Daoy (cell line): ENCODE measurements at places on chromosomes 12 and 14.
A peak's percentile ranks its signal among the peaks of the same experiment; 100 is the strongest.

- DNase-seq = no peak
Observed at GRCh38 chr12:46404225-46404631, 31.7 kb upstream of the SLC38A2 start.

DNA sequence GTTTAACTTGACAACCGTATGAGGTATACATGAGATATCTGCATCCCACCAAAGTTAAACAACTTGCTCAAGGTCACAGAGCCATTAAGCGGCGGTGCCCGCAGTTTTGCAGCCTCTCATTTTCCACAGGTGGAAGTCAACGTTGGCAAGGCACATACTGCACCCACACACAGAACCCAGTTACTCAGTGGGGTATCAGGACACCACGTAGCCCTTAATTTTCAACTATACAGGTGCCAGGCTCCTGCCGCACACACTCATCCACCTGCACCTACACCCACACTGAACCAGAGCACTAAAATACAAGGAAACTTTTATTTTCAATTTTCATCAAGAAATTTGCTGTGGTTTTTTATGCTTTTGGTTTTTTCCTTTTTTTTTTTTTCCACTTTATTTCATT lies 1.7 kb upstream of the NOP2 start:
- no peak for DNase-seq

DNA sequence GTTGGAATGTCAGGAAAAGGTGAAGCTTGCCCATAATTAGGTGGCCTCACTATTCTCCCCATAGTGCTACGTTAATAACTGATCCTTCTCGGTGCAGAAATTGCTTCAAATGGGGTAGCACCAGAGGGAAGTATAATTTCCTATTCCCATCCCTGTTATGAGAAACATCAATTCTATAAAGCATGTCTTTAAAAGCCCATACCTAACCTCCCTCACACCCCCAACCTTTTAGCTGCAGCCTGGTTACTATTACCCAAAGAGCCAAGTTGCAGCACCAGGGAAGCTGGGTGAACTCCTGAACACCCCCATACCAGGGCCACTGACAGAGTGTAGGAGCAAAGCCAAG lies 15.2 kb downstream of the RBM23 start:
- DNase-seq = no peak

GRCh38 chr14:69291396-69291795 lies 31.4 kb downstream of the GALNT16 start:
- no peak for DNase-seq

DNA sequence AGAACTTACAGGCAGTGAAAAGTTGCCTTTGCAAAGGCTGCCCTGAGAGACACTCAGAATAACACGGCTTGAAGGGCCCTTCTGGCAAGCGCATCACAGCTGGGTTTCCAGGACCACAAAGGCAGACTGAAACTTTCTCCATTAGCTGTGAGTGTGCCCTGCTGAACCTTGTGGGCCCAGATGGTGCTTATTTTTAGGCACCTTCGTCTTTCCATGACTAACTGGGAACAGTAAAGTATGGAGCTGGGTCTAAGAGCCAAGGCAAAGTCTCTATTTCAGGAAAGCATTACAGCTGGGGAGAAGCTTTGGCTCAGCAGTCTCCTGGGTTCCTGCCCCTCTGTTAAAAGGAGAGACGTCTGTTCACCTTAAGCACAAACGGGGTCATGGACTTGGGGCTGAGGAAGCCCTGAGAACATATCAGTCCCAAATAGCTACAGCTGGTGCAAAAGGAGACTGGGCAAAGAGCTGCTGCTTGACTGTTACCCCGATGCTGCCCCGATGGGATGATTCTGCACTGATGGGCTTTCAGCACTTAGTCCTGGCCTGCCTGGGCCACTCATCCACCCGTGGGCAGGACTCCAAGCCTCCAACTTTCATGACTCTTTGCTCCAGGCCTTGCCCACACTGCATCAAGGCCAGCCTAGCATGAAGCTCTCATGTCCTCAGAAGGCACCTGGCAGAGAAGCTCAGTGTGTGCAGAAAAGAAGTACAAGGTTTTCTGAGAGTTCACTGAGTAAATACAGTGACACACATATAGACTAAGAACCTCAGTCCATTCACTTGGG lies 248.3 kb downstream of the PHLDA1 start:
- DNase-seq = no peak

- no peak for DNase-seq
Observed at GRCh38 chr14:69769623-69770022, 2.7 kb downstream of the SRSF5 start.

DNA sequence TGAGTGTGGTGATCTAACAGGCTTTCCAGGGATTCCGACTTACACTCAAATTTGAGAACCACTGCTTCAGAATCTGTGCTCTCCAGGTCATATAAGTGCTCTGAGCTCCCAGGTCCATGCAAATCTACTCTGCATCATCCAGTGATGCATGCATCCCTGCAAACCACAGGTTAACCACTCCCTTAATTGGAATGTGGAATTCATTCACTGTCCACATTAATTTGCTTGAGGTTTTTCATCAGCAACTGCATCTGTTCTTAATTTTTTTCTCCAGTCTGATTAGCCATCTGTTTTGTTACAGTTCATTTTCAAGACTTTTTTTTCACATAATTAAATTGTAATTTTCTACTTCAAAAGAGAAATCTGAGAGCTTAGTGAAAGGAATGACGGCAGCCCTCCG lies 43.4 kb upstream of the RIN3 start:
- DNase-seq = peak; percentile 48

- DNase-seq = no peak
Observed at GRCh38 chr12:107159384-107159900, 66.1 kb upstream of the CRY1 start.

GRCh38 chr14:75827331-75827730 lies 154.5 kb downstream of the TGFB3 start:
- DNase-seq = no peak

- DNase-seq = peak; percentile 13
Observed at GRCh38 chr14:23171222-23171975, 12.1 kb downstream of the SLC7A8 start.

DNA sequence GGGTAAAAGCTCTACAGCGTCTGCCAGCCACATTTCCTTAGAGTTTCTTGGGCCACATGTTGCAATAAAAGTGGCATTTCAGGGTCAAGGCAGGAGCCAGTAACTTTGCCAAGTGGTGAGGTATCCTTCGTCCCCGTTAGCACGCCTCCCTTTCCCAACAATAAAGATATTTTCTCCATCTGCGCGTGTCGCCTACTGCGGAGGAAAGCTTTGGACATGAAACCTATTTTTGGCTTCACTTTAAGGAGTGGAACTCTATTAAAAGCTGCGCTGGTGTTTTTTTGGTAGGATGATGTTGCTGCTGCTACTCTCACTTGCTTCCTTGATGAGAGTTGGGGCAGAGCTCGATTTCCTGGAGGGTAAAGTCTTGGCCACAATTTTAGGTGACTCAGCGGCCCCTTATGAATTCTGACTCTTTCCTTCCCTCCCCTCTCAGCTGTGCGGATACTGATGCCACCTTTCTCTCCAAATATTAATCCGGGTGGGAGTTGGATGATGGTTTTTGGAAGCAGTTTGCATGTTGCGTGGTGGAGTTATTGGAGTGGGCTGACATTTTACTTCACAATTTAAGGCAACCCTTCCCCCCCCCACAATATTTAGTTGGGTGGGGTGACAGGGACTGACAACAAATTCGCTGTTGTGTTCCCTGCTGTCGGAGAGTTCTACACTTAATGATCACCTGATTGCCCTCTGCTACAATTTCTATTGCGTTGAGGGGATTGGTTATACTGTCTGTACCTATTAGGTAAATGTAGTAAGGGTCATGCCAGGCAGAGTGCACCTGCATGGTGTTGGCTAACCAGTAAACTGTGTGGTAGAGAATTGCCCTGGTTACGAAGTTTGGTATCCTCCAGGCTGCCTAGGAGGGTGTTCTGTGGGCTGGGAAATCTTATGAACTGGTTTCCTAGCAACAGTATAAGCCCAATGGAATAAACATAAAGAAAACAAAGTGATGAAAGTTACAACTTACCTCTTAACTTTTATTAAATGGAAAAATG lies 1.1 kb downstream of the CCDC91 start:
- DNase-seq = peak; percentile 81

DNA sequence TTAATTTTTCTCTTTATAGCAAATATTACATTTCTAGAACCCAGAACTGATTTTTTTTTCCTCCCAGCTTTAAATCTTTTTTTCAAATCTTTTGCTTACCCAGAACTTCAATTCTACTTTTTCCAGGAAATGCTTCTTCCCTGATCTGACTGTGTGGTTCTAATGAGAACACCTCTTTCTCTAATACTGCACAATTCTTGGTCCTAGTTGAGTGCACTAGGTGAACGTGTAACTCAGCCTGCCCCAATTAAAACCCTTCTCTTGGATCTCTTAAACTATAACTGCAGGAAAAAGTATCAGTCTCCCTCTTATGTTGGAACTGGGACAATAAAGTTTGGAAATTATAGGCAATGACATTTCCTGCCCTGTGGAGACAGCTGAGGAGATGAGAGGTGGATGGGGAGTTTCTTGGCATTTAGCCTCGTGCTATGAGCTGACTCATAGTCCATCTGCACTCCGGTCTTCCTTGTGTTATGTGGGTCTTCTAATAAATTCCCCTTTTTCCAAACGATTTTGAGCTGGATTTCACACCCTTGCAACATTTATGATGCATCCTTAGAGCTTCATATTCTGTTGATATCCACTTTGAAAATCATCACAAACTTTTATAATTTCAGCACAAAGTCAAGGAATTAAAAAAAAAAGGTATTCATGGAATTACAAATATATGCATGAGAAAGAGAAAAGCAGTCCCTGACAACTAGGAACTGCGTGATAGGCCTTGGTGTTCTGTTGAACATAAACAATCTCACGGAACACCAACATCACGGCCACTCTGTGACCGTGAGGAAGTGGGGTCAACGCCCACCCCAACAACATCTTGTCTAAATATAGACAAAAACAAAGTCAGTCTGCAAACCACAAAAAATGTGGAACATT lies 52.4 kb downstream of the BRMS1L start:
- DNase-seq = peak; percentile 81

GRCh38 chr12:24378548-24379407 lies 429.3 kb upstream of the SOX5 start:
- peak; percentile 33 for DNase-seq

DNA sequence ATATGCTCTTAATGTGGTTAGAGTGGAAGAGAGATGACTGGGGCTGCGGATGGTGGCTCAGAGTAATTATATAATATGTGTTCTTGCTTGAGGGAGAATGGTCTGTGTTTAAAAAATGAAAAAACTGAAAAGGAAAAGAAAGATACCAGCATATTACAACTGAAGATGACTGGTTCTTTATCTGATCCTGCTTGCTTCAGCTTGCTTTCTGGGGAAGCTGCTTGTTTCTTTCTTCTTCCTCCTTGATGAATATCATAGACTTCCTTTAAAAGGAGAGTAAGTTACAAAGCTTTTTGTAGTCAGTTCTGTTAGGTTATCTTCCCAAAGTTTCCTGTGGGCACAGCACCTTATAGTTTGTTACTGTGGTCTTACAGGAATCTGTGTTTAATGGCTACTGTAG lies 210.9 kb downstream of the ERC1 start:
- DNase-seq = no peak

DNA sequence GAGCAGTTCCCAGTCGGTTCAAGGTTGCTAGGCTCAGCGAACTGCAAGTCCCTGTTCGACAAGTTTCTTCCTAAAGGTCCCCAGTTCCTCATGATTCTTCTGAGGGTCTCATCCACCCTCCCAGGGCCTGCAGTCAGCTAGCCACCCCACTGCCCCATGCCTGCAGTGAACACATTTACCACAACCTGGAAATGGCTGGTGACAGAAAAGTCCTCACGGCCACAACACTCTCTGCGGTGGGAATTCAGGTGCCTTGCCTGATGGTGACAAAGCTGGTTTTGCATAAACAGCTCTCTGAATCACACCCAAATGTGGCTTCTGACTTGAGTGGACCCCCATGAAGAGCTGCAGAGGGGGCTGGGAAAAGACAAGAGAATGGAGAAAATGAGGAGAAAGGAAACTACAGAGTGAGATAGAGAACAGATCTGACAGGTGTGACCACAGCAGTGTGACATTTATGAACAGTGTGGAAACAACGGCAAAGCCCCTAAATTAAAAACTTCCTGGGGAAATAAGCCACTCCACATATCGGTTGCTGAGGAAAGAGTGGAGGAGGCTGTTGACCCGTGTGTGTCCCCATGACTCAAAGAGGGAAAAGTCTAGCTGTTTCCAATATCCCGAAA lies 1.3 kb upstream of the CD27 start:
- no peak for DNase-seq

GRCh38 chr14:99545586-99545985 lies 58.4 kb downstream of the CCDC85C start:
- DNase-seq = no peak

GRCh38 chr12:42977451-42978230 lies 388.1 kb upstream of the PRICKLE1 start:
- DNase-seq = no peak

DNA sequence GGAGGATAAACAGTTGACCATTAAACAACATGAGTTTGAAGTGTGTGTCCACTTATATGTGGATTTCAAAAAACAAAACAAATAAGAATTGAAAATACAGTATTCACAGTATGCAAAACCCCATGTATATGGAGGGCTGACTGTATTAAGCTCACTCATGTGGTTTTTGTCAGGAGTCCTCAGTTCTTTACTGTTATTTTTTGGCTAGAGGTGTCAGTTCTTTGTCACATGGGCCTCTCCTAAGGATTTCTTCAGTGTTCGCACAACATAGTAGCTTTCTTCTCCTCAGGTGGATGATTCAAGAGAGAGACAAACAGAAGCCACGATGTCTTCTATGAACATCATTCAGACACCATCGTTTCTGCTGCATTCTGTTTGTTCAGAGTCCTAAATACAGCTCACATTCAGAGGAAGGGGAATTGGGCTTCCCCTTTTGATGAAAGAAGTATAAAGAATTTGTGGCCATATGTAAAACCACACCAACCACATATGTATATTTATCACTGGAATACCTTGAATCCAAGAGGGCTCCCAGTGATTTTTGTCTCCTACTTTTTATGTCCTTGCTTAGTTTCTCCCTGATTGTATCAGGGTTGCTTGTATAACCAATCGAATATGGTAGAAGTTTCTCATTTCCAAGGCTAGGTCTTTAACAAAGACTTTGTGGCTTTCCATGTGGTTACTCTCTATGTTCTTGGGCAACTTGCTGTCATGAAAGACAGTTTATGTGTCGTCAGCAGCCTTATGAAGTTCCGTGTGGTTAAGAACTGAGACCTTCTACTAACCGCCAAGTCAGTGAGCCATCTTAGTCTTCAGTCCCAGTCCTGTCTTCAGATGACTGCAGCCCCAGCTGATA lies 18.9 kb downstream of the MNAT1 start:
- DNase-seq = peak; percentile 12

DNA sequence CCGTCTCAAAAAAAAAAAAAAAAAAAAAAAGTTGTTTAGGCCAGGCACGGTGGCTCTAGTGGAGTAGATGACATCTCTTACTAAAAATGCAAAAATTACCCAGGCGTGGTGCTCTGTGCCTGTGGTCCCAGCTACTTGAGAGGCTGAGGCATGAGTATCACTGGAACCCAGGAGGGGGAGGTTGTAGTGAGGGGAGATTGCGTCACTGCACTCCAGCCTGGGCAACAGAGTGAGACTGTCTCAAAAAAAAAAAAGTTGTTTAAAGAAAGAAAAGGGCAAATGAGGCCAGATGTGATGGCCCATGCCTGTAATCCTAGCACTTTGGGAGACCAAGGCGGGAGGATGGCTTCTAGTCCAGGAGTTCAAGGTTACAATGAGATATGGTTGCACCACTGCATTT lies 36.6 kb upstream of the SPPL3 start:
- DNase-seq = peak; percentile 58

- no peak for DNase-seq
Observed at GRCh38 chr14:68212361-68212760, 392.8 kb downstream of the RAD51B start.

GRCh38 chr12:24226745-24227350 lies 277.4 kb upstream of the SOX5 start:
- peak; percentile 71 for DNase-seq

- no peak for DNase-seq
Observed at GRCh38 chr12:52252728-52253343, 19.8 kb downstream of the KRT7 start.
